H9 (cell line): ENCODE measurements at places on chromosomes 13 and 19. TPM values are rescaled to one million over a fixed set of nuclear protein-coding genes. Genes with fewer than 3 reads are reported as not detected.

- H3K4me3 ChIP-seq = 0 out of 3 replicates have a peak overlapping the region, but pooled peaks have one; percentile 29
- no peaks in the 10 kb centered on the region for H3K27me3 ChIP-seq
- no peaks in the 10 kb centered on the region for H3K4me1 ChIP-seq
- peaks cover 73% of the 10 kb centered on the region for H3K36me3 ChIP-seq
- H3K27ac ChIP-seq = no peak overlapping the region
These were observed 6.5 kb upstream of the TIMM50 start for GRCh38 chr19:39474139-39474620.

DNA sequence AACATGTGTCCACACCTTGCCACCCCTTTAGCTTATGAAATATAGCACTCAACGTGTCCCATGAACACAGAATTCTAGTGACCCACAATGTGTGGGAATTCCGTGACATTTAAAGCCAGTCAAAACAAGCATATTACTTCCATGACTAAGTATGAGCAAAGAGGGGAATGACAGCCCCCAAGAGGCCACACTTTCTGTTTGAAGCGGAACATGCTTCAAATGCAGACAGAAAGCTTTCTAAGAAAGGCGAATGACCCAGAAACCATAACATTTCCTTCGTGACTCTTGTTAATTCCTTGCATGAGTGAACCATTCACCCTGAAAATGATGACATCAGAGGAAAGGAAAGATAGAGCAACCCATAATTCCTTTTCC, 122.0 kb upstream of the FNDC3A start:
- no peak for DNase-seq
- H3K27me3 ChIP-seq = no peaks in the 10 kb centered on the region
- H3K36me3 ChIP-seq = peaks cover 4% of the 10 kb centered on the region; the same call in 2 of the 3 replicates
- no peak overlapping the region for H3K4me3 ChIP-seq
- H3K27ac ChIP-seq = no peak overlapping the region
- H3K4me1 ChIP-seq = peaks cover 2% of the 10 kb centered on the region; the same call in 1 of the 2 replicates

DNA sequence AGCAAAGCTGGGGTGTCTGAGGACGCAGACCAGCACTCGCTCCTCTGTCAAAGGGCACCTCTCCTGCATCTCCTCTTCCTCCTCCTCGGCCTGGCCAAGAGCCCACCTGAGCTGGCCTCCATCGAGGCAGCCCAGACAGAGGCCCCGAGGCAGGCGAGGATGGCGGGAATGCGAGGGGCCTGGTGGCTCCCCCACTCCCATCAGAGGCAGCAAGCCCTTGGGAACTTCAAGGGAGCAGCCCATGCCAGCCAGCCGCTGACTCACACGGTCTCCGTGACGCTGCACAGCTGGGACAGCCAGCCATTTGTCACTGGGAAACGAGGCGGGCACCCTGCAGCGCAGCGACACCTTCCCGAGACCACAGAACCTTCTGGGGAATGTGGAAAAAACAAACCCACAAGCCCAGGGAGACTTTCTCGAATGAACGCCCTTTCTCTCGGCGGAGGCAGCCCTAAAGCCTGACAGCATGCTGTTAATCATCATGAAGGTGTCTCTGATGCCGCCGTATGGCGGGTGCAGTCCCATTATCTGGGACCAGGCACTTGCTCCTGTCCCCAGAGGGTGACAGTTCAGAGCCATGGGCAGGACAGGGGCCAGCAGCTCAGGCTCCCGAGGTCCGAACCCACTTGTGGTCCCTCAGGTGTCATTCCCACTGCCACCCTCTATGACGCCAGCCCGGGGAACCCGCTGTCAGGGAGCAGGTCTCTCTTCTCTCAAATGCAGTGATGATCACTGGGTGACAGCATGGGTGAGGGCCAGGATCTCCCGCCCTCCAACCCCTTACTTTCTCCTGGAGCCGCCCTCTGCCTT, 53.0 kb downstream of the PEPD start:
- DNase-seq = peak; percentile 14
- no peak overlapping the region for H3K27ac ChIP-seq
- H3K4me3 ChIP-seq = no peak overlapping the region
- H3K27me3 ChIP-seq = no peaks in the 10 kb centered on the region

DNA sequence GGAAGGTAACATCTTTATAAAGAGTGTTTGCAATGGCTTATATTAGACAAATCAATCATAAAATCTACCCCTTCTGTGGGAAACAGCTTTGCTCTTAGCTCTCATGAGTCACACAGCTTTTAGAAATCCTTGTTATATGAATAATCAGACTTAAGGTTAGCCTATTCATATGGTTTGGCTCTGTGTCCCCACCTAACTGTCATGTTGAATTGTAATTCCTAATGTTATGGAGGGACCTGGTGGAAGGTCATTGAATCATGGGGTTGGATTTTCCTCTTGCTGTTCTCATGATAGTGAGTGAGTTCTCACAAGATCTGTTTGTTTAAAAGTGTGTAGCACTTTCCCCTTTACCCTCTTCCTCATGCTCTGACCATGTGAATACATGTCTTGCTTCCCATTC, 704.2 kb upstream of the KLHL1 start:
- H3K4me1 ChIP-seq = no peaks in the 10 kb centered on the region; the same call in 1 of the 2 replicates
- no peak overlapping the region for H3K27ac ChIP-seq
- no peak overlapping the region for H3K4me3 ChIP-seq
- no peak for DNase-seq

GRCh38 chr19:58544591-58545285, 874 bp downstream of the TRIM28 start:
- peak overlapping the region; percentile 100 for H3K4me3 ChIP-seq
- peaks cover 44% of the 10 kb centered on the region for H3K36me3 ChIP-seq
- peaks cover 4% of the 10 kb centered on the region; the same call in 1 of the 2 replicates for H3K4me1 ChIP-seq
- H3K27ac ChIP-seq = no peak overlapping the region
- peak; percentile 28 for DNase-seq

DNA sequence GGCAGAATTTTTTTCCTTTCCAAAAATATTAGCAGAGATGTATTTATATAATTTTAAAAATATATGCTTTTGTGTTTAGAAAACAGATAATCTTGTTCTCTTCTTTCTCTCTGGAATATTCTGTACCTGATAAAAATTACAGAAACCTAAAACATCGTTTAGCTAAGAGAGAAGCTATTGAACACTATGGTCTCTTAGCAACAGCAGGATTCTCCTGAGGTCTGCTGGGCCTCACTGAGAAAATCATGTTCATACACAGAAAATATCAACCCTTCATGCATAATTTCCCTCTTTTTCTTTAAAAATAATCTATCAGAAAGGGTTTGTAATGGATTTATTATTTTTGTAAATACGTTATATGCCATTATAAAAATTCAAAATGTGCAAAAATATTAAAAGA, 242.2 kb downstream of the DCLK1 start:
- H3K4me3 ChIP-seq = no peak overlapping the region
- no peaks in the 10 kb centered on the region for H3K36me3 ChIP-seq
- H3K27me3 ChIP-seq = no peaks in the 10 kb centered on the region
- no peaks in the 10 kb centered on the region for H3K4me1 ChIP-seq

The ATP1A3 gene
- total RNA-seq = 11.6 and 12.0 TPM in 2 replicates

DNA sequence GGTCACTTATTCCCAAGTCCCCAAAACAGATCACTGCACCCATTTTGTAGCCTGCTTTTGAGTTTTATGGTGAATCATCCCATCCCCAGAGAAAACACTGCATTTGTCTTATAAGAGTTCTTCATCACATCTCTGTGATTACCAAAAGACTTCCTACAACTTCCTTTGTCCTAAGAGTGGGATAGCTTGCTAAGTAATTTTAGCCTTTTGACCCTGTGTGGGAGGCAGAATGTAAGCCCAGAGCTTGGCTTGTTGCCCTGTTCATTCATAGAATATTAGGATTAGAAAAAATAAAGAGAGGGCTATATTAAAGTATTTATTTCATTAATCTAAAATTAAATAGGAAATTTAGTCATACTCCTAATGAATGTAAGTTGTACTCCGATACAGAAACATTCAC, 213.3 kb downstream of the MZT1 start:
- no peaks in the 10 kb centered on the region for H3K36me3 ChIP-seq
- no peak overlapping the region for H3K27ac ChIP-seq
- no peak overlapping the region for H3K4me3 ChIP-seq
- no peak for DNase-seq
- H3K4me1 ChIP-seq = no peaks in the 10 kb centered on the region

The KLF1 gene
- 0.37 and 0.53 TPM in 2 replicates for total RNA-seq

The CD79A gene
- 0.22 and 0.39 TPM in 2 replicates for total RNA-seq

DNA sequence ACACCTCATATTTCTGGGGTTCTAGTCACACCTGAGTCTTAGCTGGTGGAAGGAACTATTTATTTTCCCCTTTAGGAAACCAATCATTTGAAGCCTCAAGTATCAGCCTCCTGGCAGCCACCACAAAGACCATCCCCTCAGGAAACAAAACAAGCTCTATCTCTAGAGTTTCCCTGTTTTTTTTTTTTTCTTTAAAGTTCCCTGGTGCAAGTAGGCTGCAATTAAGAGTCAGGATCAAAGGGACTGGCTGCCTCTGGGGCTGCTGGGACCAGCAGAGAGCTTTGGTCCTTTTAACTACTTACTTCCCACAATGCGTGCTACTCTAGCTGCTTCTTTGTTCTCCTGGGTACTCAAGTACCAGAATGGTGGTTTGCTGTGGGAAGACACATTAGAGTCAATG, 11.4 kb downstream of the MBNL2 start:
- no peak overlapping the region for H3K4me3 ChIP-seq
- H3K36me3 ChIP-seq = no peaks in the 10 kb centered on the region
- H3K27ac ChIP-seq = no peak overlapping the region

GRCh38 chr19:31674503-31675192, 325.4 kb upstream of the TSHZ3 start:
- no peak overlapping the region for H3K4me3 ChIP-seq
- no peaks in the 10 kb centered on the region for H3K36me3 ChIP-seq
- H3K27ac ChIP-seq = no peak overlapping the region
- H3K4me1 ChIP-seq = no peaks in the 10 kb centered on the region; the same call in 1 of the 2 replicates
- DNase-seq = no peak
- no peaks in the 10 kb centered on the region for H3K27me3 ChIP-seq

The CYP4F2 gene
- not detected in 2 replicates for total RNA-seq

DNA sequence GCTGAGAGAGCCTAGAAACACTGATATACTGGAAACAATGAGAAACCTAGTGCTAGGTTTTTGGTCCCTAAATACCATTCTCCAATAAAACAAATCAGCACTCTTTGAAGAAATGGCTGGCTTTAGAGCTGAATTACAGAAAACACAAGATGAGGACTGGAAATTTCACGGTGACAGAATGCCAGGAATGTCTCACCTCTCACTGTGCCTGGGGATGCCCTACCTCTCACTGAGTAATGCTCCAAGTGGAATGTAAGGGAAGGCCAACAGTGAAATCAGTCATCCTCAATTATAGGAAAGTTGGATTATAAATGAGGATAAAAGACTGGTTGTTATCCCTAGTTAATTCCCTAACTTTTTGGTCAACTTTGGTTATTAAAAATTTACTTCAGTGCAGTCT, 259.0 kb downstream of the NALCN start:
- H3K27me3 ChIP-seq = no peaks in the 10 kb centered on the region
- no peaks in the 10 kb centered on the region for H3K4me1 ChIP-seq
- DNase-seq = no peak

The SETDB2 gene
- total RNA-seq = 4.9 and 5.7 TPM in 2 replicates
